Activated CD4-positive, alpha-beta T cell treated with anti-CD3 and anti-CD28 coated beads for 4 hours (primary cell): ENCODE measurements at places on chromosomes 12 and 14.

- no peak for DNase-seq
Measured at GRCh38 chr12:59689776-59690175, 93.9 kb downstream of the SLC16A7 start.

DNA sequence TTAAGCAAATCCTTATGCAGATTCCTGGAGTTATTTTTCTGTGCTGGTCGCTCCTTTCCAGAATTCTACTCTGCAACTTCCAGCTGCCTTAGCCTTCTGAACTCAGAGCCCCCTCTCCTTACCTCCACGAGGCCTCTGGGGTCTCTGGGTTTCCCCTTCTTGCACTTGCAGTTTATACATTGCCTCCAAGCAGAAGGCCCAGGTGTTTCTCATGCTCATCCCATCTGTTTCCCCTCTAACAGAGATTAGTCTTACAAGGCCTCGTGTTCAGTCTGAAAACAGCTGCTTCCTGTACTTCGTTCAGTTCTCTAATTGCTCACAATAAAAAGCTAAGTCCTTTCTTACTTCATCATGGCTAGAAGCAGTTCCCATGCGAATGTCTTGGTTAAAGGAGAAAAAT, 134.4 kb upstream of the FGD4 start:
- DNase-seq: no peak

DNA sequence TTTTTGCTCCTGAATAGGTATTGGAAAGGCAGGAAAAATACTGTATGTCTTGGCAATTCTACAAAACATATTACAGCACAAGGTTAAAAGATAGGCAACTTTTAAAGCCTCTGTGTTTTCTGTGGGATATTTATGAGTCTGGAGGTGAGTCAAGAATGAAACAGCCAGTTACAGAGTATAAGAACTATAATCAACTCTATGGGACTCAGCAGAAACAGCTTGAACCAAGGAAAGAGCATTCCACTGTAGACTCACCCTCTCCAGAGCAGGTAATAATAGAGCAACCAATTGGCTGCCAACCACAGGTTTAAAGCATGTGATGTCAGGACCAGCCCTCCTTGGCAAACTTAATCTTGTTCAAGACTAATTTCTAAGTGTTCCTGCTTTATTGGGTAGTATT, 100.5 kb upstream of the MDM1 start:
- no peak for DNase-seq

GRCh38 chr14:98728836-98729235, 543.2 kb downstream of the BCL11B start:
- no peak for DNase-seq

DNA sequence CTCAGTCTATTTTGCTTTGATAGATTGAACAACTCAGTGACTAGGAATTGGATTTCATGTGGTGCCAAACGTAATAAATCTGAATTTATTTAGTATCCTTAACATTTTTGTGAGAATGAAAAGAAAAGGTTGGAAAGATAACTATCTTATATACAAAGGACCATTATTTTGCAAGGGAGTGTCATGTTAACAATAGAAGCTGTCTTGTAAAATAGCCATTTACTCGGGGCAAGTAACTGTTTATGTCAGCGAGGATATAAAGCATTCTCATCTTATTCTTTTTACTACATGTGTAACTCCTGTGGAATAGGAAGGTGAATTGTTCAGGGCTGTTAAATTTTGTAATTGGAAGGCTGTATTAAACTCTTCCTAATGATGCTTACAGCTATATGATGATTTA, 5.9 kb downstream of the RERGL start:
- DNase-seq: no peak

GRCh38 chr12:115094163-115094816, 410.3 kb upstream of the TBX3 start:
- DNase-seq: no peak

DNA sequence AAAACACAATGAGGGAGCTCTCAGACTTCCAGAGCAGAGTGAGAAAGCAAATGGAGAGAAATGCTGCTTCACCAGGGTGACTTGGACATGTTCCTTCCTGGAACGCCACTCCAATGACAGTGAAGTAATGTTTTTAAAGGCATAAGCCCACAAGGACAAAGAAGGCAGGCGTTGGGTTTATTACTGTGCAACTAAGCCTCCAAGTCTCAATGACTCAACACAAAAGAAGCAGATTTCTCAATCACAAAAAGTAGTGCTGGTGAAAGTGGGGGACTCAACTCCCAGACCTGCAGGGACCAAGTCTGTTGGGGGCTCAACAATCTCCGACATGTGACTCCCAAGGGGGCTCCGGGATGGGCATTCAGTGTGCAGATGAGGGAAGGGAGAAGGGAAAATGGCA, 505.2 kb downstream of the BCL11B start:
- no peak for DNase-seq

DNA sequence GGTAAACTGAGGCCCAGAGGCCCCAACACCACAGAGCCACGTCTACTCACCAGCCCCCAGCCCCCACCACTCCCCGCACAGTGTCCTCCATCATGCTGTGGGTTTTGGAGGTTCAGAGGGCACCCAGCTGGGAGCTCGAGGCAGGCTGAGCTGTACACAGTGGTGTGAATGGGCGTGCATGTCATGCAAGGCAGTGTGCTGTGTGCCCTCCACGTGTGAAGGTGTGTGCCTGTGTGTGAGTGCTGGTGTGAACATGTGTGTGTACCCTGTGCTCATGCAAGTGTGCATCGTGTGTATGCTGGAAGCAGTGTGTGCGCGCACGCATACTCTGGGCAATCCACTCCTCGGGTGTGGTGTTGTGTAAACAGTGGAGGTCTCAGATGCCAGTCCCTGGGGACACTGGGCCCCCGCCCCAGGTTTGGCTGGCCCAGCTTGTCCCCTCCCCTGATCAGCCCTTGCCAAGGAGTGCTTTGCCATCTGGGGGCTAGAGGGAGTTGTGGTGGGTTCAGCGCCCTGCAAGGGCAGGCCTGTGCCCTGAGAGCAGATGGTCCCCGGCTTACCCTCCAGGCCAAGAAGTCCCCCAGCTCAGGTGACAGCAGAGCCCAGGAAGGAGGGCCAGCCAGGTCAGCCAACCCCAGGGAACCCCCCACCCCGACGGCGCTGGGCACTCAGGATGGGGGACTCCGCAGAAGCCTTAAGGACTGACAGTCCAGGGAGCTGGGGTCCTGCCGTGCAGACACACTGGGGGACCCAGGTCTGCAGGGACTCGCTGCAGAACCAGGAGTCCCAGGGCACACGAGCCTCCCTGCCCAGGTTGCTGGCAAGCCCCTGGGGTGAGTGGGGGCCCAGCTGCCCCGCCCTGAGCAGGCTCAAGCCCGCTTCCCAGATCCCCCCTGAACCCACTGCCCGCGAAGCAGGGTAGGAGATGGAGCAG, 23.8 kb upstream of the GPR132 start:
- DNase-seq: no peak

DNA sequence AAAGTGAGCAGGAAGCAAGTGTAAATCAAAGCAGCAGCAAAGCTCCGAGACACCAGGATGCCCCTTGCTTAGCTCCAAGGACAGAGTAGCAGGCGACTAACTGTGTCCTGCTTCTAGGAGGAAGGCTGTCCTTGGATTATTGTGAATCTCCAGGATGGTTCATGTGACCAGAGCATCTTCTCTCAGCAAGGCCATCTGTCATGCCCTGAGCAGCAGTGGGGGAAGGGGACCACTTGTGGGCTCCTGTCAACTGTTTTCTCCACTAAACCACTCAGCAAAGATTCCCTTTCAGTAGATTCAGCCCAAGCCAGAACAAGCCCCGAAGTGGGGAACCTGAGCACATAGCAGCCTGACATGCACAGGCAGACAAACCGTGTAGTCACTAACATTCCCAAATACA, 19.4 kb downstream of the MAP3K9 start:
- DNase-seq: no peak

GRCh38 chr14:99706107-99706900, 22.2 kb downstream of the CYP46A1 start:
- DNase-seq: no peak

DNA sequence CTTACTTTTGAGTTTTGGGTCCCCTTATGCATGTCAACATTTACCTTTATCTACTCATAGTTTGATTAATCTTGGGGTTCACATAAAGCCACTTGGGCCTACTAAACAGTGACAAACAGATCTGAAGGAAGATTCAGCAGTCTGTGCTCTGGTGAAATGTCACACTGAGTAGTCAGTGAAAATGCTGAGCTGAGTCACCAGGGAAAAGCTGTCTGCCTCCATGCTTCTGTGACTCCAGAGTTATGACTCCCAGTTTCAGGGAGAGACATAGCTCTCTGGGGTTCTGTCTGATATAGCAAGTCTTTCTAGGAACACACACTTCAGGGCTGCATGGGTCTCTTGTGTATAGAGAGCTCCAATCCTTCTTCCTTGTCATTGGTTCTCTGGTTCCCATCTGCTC, 406.3 kb upstream of the FAR2 start:
- no peak for DNase-seq

GRCh38 chr12:115882936-115883335, 394.6 kb downstream of the MED13L start:
- no peak for DNase-seq

DNA sequence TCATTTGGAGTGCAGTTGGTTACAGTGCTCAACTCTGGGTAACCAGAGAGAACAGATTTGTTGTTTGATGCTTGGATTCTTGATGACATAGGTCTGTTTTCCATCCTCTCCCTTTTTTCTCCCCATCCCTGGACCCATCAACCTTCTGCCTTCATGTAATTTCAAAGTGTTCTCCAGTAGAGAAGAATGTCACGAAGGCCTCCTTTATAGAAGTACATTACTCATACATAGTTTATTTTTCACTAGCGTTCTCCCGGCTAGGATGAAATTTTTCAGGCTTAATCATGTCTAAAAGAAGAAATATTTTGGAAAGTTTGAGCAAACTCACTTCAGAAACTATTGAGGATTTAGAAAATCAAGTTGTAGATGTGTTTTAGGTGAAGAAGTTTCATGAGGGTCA, 20.9 kb upstream of the APPL2 start:
- no peak for DNase-seq

- DNase-seq: no peak
Measured at GRCh38 chr14:75010472-75011093, 7.9 kb downstream of the EIF2B2 start.

DNA sequence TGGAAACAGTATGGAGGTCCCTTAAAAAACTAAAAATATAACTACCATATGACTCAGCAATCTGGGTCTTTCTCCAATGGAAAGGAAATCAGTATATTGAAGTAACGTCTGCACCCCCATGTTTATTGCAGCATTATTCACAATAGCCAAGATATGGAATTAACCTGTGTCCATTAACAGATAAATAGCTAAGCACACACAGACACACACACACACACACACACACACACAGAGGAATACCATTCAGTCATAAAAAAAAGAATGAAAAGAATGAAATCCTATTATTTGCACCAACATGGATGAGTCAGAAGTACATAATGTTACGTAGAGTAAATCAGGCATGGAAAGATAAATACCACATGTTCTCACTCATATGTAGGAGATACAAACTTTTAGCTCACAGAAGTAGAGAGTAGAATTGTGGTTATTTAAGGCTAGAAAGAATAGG, 4.7 kb downstream of the KLRK1 start:
- no peak for DNase-seq

- DNase-seq: no peak
Measured at GRCh38 chr14:54502602-54503001, 7.1 kb upstream of the CGRRF1 start.

DNA sequence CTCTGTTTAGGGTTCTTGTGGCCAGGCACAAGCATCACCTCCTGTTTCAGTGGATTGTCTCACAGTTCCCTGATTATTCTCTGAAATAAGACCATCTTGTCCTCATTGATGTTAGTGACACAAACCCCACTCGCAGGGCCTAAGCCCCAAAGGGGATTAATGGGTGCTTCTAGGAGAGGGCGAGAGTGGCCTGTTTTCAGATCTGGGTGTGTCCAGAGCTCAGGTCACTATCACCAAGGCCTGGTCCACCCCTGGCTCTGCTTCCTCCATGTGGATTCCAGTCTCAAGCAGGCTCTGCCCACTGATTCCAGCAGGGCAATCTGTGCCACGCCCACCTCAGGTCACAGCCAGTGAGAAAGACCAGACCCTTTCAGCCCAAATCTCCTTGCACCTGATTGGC, 361.9 kb downstream of the ADGRD1 start:
- no peak for DNase-seq

- DNase-seq: no peak
Measured at GRCh38 chr12:48237162-48237561, 34.1 kb upstream of the OR10AD1 start.

GRCh38 chr12:67315661-67316060, 46.5 kb downstream of the CAND1 start:
- no peak for DNase-seq

- DNase-seq: no peak
Measured at GRCh38 chr12:1913377-1914113, 4.9 kb downstream of the CACNA2D4 start.

- no peak for DNase-seq
Measured at GRCh38 chr14:22564463-22564862, 24.6 kb downstream of the DAD1 start.

DNA sequence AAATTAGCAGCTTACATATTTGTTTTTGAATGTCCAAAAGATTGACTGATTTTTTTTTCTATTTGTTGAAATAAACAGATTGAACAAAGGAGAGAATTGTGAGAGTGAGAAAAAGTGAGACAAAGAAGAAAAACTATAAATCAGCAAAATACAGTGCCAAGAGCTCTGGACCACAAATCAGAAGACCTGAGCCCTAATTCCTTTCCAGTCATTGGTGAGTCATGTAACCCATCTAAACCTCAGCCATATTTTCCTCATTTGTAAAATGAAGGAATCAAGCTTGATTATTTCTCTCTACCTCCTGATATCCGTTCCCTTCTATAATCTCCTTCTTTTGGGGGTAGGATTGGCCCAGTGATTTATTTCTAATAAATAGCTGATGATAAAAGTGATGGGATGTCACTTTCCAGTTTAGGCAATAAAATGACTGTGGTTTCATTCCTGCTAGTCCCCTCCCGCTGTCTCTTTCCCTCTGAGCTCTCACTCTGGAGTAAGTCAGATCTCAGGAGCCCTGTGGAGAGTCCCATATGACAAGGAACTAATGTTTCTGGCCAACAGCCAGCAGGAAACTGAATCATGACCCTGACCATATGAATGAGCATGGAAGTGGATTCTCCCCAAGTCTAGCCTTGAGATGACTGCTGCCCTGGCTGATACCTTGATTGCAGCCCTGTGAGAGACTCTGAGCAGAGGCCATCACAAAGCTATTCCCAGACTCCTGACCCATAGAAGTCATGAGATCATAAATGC, 218.9 kb downstream of the ACSS3 start:
- DNase-seq: no peak

DNA sequence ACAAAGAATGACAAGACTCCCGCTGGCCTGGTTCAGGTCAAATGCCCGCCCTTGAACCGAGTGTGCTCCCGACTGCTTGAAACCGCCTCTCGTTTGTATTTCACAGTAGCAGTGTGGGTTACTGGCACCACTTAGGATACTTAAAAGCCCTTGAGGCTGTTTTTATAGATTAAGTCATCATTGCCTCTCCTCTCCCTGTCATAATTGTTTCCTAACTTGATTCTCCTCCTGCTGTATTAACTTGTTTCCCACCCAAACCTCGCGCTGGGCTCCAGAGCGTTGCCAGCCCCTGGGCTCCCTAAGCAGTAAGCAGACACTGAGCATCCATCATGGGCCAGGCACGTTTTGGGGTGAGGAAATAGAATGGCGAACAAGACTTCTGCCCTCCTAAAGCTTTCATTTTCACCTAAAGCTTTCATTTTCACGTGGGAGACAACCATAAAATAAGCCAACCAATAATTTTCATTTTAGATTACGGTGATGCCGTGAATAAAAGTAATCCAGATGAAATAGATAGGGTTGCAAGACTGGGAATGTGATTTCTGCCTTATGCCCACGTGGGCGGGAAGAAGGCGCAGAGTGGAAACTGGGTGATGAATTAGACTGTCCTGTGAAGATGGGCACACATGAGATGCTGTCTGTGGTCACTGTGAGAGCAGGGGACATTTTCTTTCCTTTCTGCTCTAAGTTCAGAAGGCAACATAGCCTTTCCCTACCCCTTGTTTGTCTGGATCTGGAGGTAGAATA, 97.5 kb downstream of the PPP2R5C start:
- DNase-seq: no peak
